ENCODE measurements at places on chromosomes 16 and 17. TPM values are rescaled to one million over a fixed set of nuclear protein-coding genes. Genes with fewer than 3 reads are reported as not detected.

DNA sequence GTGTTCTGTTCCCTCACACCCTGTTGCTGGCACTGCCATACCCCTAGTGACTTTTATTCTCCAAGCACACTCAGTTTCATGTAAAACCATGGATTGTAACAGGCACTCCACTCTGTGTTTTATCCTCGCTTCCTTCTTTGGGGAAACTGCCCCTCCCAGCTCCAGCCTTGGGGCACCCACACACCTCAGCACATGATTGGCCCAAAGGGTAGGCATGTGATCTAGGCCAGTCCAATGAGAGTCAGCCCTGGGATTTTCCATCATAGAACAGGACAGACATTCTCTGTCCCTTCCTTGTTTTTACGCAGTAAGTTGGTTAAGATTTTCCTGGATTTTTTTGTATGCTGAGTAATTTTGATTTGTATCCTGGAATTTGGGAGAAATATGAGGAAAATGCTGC lies 115.4 kb downstream of the C16orf95 start:
- DNase-seq, result no peak

CDRT15 gene
- not detected for total RNA-seq

RARA gene
- total RNA-seq, result 4.9 TPM

GRCh38 chr16:76668207-76668725 lies 391.1 kb downstream of the CNTNAP4 start:
- DNase-seq, result no peak

GRCh38 chr16:52367821-52368220 lies 179.1 kb downstream of the TOX3 start:
- DNase-seq, result no peak

OR3A3 gene
- not detected for total RNA-seq

DNA sequence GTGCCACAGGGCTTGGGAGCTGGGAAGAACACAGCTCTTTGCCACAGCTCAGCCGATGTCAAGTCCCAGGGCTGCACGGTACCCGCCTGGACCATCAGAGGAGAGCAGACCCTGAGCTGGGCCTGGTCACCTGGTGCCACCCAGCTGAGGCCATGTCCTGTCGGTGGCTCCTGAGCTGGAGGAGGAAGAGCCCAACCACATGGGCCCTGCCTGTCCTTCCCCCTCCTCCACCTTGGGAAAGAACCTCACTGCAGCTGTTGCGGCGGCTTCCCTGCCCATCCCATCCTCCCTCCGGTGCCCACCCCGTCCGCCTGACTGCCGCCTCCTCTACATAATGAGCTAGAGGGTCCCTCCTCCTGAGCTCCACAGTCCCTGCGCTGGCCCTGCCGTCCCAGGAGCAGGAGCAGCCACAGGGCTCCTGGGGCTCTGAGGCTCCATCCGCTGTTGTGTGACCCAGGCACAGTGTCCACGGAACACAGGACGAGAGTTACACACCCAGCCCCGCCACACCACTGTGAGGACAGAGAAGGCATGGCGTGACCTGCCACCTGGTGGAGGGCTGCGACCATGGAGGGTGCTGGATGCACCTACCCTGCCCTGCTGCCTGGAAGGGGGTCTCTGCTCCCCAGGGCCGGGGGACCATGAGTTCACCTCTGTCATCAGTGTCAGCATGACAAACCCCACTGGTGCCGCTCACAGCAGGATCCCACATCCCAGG lies 21.4 kb upstream of the CHMP6 start:
- peak; percentile 56 for DNase-seq

DNA sequence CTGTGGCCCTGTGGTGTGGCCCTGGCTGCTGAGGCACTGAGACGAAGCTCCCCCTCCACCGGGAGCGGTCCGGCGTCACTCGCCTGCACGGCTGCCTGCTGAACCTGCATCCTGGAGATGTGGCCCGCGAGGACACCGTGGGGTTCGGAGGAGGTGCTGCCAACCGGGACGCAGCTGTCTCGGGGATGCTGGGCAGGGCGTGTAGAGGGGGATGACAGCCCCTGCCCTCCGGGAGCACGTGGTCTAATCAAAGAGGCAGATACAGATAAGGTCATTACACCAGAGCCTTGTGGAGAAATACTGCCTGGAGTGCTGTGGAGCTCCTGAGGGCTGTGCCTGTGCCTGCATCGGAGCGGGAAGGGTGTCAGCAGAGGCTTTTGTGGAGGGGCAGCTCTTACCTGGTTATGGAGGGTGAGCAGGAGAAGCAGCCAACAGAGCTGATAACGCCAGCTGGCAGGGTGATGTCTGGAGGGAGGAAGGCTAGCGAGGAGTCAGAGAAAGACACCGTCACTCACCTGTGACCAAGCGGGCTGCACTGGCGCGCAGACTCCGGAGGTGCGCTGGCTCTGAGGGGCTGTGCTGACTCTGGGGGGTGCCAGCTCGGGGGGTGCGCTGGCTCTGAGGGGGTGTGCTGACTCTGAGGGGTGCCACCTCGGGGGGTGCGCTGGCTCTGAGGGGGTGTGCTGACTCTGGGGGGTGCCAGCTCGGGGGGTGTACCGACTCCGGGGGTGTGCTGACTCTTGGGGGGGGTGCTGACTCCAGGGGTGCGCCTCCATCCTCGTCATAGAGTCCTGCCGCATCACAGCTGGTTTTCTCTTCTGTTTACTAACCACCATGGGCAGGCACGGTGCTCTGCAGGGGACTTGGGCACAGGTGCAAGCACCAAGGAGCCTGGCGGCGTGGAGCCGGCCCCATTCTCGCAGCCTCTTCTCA lies 104.7 kb upstream of the CHMP6 start:
- no peak for DNase-seq

Data from frontal cortex (tissue), 4 donors.